ENCODE measurements at places on chromosomes 1 and 21. TPM values are rescaled to one million over a fixed set of nuclear protein-coding genes. Genes with fewer than 3 reads are reported as not detected.
A peak's percentile ranks its signal among the peaks of the same experiment; 100 is the strongest.

CRNN gene
- not detected for total RNA-seq

NBPF15 gene
- total RNA-seq = 6.7 TPM

JAK1 gene
- 94.1 TPM for total RNA-seq

RYR2 gene
- 744 TPM for total RNA-seq

ASCL5 gene
- not detected for total RNA-seq

LAD1 gene
- 1.9 TPM for total RNA-seq

PLXNA2 gene
- 14.4 TPM for total RNA-seq

RSPH1 gene
- not detected for total RNA-seq

PLA2G2F gene
- total RNA-seq = not detected

DNA sequence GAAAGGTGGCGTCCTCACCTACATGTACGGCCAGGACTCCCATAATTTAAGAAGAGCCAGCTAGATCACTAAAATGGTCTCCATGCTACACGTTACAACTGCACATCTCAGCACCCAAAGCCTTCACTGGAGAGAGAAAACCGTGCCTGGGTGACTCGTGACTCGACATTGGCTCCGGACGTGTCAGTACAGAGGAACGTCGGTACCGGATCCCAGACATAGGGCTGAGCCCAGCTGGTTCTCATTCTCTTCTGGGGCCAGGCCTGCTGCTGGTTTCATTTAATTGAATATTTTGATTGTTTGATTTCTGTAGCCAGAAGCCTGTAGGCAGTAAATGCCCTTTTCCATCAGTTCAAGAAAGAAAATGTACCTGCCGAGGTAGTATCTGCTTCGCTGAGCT is 93.1 kb downstream of the HHIPL2 start:
- no peak for DNase-seq

DNA sequence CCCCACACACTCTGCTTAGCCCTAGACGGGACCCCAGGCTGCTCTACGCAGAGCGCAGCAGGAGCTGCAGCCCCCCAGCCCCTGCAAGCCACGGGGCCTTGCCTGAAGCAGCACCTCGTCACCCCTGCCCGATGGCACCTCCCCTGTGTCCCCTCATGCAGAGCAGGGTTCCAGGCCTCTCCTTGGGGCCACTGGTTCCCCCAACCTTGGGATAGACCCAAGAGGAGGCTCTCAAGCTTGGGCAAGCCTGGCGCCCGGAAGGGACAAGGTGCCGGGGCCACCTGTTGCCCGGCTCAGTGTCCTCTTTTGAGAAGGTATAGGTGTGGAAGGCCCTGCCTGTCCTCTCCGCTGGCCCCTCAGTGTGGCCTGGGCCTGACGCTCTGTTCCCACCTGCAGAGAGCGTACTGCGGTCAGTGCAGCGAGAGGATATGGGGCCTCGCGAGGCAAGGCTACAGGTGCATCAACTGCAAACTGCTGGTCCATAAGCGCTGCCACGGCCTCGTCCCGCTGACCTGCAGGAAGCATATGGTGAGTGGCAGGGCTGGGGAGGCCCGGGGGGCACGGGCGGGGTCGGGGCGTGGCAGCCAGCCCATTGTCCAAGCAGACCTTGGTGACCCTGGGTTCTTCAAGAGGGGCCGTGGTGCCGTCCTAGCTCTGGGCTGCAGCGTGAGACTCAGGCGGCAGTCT is 50.6 kb downstream of the FAAP20 start:
- peak; percentile 35 for DNase-seq

GRCh38 chr1:197559655-197560054 is 215.6 kb downstream of the DENND1B start:
- DNase-seq = no peak

DNA sequence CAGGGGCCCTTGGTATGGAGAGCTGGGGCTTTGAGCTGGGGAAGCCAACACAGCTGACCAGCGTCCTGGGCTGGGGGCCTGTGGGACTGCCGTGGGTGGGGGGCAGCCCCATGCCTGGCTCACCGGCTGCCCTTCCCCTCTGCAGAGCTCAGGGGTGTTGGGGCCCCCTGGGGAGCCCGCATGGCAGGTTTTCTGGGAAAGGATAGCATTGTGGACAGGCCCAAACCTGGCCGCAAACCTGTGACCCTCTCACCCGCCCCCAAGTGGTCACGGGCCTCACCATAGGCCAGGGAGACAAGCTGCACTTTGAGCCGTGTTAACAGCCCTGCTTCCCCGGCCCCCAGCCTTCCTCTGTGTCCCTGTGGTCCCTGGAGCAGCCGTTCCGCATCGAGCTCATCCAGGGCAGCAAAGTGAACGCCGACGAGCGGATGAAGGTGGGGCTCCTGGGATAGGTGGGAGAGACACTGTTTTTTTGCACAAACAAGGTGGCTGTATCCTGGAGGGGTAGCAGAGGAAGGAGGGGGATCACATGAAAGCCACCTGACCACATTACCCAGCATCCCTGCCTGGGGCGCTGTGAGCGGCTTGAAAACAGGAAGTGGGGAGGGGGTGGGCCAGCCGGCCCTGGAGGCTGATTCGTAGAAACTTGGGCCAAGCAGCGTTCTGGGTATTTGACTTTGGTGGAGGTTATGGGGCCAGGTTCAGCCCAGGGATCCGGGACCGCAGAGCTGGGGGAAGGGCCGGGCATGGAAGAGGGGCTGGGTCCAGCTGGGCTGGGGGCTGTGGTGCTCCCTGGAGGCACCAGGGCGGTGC is 65.9 kb downstream of the PIK3CD start:
- DNase-seq = peak; percentile 77

- no peak for DNase-seq
Observed at GRCh38 chr1:215023155-215023832, 59.2 kb upstream of the KCNK2 start.

DNA sequence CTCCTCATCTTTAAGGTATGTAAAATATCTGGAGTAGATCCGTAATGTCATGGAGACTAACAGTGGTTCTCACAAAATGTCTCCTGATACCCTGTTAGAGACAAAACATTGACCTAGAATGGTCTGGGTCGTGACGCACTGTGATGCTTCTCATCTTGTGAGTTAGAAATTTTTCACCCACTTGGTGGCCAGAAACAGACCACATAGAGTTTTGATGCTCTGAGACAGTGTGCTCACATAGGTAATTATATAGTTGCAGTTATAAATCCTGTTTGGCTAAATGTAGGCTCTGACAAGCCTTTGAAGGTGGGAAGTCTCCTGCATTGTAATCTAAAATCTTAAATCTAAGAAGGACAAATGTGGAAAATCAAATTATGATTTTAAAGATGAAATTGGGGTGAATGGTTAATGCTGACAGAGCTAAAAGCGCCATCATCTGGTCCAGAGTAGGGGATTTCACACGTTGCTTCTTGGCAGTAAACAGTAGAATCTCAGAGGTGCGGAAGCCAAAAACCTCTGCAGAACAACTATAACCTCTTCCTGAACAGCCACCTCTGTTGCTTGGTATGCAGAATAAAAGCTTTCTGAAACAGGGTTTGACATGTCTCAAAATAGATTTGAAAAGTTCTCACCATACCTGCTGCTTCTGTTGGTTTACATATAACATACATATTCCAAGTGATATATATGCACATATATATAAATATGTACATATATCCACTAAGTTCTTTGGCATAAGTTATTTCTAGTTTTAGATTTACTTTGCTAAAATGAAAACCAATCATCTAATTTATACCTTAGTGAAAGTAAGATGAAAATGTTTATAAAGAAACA is 17.1 kb downstream of the RPAP2 start:
- DNase-seq = no peak

DNA sequence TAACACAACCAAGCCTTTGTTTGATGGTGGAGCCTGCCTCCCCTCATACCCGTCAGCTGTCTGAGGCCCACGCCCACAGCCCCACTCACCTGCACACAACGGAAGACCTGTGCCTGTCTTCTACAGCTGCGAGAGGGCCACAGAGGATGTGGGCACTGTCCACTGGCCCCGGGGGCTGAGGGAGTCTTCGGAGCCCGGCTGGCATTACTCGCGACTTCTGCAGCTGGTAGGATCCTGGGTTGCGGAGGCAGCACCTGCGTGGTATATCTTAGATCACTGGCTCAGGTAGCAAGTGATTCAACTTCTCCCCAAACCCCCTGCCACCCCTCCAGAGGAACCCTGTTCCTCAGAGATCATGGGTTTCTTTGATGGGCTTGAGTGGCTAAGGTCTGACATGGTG is 109.9 kb downstream of the EDEM3 start:
- DNase-seq = no peak

- no peak for DNase-seq
Observed at GRCh38 chr1:32741413-32742198, 39.0 kb upstream of the SYNC start.

GRCh38 chr21:23471877-23472276 is 2135.4 kb downstream of the MRPL39 start:
- no peak for DNase-seq

GRCh38 chr1:185699874-185700273 is 34.3 kb upstream of the HMCN1 start:
- no peak for DNase-seq

DNA sequence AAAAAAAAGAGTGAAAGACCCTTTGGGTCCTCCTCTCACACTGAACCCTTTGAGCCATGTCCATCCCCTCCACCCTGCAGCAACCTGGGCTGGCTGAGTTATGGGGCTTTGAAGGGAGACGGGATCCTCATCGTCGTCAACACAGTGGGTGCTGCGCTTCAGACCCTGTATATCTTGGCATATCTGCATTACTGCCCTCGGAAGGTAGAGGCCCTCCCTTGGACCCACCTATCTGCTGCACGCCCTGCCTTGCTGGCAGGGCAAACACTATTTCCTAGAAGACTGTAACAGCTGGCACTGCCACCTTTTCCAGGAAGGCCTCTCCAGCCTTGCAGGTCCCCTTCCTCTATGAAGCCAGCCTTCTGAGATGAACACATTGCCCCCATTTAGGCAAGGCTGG is 1.1 kb downstream of the SLC50A1 start:
- no peak for DNase-seq

- DNase-seq = no peak
Observed at GRCh38 chr1:231757759-231758158, 131.2 kb downstream of the DISC1 start.

GRCh38 chr1:119046785-119047438 is 58.8 kb upstream of the TBX15 start:
- DNase-seq = no peak

- DNase-seq = no peak
Observed at GRCh38 chr1:56153276-56153675, 426.1 kb downstream of the PLPP3 start.

DNA sequence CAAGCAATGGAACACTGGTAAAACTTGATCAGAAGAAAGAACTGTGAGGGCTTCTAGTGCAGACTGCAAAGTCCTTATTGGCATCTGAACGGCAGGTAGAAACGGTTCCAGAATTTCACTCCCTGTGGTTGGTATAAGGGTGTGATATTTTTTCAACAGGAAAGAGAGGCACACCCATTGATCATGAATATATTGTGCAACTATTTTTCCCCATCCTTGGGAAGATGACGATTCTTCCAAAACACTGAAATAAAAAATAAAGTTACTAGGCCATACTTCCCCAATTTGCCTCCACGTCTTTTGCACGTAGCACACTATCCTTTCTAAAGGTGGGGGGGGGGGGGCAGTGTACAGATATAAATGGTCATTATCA is 49.6 kb downstream of the TARBP1 start:
- DNase-seq = no peak

GRCh38 chr1:202807926-202808757 is at the start of gene KDM5B:
Gene KDM5B (minus strand): TSS chr1:202808421. CDS start chr1:202808305, 116 bp downstream.
- DNase-seq = peak; percentile 84

GRCh38 chr1:3680488-3681230 is 28.3 kb downstream of the TP73 start:
- peak; percentile 12 for DNase-seq

- DNase-seq = no peak
Observed at GRCh38 chr21:25891596-25891995, 156.8 kb downstream of the GABPA start.

DNA sequence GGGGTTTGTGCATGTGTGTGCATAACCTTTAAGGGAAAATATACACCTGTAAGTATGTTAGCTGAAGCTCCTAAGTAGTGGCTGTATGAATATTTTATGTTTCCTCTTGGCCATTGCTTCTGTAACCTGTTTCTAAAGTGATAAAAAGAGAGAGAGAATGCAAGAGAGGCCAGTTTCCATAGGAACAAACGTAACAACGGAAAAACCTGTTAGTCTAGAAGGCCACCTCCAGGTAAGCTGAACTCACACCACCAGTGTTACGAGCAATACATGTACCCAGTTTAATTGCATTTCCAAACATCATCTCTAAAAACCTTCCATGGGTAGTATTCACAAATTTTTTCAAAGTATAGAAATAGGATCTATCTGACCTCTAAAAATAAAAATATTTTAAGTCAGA is 63.1 kb downstream of the PLPPR4 start:
- DNase-seq = no peak

GRCh38 chr1:8077120-8077573 is 51.0 kb upstream of the ERRFI1 start:
- peak; percentile 72 for DNase-seq

DNA sequence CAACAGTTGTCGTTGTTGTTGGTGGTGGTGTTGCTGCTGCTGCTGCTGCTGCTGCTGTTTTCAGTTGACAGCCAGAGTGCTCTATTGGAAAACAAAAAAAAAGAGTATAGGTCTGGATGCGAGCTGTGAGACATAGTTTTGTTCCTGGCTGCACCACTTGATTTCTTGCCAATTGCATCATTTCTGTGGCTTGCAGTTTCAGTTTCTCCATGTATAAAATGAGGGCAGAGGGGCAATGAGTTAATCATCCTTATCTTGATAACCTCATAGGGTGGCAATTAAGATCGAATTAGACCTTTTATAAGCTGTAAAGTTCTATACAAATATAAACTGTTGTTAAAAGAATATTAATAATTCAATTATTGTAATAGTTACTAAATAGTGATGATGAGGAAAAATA is 156.7 kb downstream of the DMRTA2 start:
- DNase-seq = no peak

- DNase-seq = no peak
Observed at GRCh38 chr1:167273027-167273800, 52.5 kb downstream of the POU2F1 start.

DNA sequence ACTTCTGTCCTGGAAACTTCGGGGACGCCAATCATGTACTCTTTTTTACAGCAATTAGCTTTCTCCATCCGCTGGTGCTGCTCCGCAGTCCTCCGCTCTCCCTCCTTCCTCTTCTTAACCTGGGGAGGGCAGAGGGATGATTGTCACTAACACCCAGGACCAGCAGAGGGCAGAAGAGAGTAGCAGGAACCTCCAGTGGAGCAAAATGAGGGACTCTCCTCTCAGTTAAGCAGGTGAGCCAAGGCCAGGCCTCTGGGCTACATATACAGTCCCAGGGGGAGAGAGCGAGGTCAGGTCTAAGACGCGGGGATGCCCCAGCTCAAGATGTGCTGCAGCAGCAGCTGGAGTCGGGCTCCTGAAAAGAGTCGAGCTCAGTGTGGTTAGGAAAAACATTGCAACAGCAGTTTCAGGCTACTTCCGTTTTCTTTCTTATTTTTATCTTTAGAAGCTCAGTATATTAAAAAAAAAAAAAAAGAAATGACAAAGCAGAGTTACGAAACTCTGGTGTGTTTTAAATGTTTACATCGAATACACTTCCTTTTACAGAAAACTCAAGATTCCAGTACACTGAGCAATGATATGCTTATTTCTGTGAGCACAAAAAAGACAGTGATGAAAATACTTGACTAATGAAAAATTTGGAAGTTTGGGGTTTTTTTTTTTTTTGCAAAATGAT is 25.7 kb upstream of the NLRP3 start:
- DNase-seq = peak; percentile 73
